Right hindlimb (tissue), 1 donor: ENCODE measurements at places on chromosomes 2 and 18.

DNA sequence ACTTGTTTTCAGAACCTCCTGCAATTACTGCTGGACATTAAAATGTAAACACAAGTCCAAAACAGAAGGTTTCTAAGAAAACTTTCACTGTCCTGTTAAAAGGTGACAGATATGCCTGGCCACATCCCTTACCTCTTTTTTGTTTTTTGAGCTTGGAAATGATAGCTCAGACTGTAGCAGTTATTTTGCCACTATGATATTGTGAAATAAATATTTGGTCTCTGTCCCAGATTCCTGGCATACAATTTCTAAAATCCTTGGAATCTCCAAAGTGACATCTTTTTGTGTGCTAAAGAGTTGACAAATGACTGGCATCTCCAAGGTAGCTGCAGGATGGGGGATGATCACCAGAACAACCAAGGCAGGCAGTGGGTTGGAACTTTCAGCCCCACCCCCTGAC lies 16.8 kb downstream of the TPGS2 start:
- no peak for DNase-seq

GRCh38 chr18:62842898-62843297 lies 127.6 kb downstream of the PHLPP1 start:
- no peak for DNase-seq

GRCh38 chr18:73688161-73688560 lies 459.5 kb downstream of the FBXO15 start:
- DNase-seq, result no peak

DNA sequence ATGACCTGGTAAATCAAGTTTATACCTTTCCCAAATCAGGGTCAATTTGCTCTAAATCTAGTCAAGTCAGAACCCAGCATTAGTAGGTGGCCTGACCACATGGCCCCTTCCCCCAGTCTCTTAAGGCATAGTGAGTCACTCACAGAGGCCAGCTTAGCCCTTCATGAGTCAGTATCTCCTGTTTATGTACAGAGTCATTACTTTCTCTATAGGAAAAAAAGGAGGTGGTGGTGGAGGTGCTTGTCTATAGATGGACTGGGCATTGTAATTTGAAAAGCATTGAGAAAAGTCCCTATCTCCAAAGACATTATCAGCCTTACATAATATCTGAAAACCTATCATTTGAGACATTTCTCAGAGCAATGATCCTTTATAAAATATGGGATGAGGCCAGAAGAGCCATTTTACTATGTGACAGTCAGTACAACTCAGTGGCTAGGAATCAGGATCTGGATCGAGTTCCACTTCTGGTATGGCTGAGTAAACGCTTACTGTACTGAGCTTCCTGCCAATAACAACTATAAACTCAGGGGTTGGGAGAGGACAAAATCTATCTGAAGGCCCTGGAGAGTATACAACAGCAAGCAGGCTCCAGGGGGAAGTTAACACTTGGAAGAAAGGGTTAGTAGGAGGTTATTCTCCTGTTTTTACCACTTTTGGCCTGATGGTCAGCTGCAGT lies 22.5 kb upstream of the SIGLEC15 start:
- no peak for DNase-seq

DNA sequence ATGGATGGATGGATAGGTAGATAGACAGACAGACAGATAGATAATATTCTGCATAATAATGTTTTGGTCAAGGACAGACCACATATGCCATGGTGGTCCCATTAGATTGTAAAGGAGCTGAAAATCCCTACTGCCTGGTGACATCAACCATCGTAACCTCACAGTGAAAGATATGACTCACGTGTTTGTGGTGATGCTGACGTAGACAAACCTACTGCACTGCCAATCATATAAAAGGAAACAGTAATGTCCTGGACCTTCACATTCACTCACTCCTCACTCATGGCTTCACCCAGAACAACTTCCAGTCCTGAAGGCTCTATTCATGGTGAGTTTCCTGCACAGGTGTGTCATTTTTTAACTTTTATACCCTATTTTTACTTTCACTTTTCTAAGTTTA lies 202.9 kb upstream of the TPO start:
- no peak for DNase-seq

- DNase-seq, result no peak
These were observed 156.6 kb upstream of the NOSTRIN start for GRCh38 chr2:168645696-168646338.

DNA sequence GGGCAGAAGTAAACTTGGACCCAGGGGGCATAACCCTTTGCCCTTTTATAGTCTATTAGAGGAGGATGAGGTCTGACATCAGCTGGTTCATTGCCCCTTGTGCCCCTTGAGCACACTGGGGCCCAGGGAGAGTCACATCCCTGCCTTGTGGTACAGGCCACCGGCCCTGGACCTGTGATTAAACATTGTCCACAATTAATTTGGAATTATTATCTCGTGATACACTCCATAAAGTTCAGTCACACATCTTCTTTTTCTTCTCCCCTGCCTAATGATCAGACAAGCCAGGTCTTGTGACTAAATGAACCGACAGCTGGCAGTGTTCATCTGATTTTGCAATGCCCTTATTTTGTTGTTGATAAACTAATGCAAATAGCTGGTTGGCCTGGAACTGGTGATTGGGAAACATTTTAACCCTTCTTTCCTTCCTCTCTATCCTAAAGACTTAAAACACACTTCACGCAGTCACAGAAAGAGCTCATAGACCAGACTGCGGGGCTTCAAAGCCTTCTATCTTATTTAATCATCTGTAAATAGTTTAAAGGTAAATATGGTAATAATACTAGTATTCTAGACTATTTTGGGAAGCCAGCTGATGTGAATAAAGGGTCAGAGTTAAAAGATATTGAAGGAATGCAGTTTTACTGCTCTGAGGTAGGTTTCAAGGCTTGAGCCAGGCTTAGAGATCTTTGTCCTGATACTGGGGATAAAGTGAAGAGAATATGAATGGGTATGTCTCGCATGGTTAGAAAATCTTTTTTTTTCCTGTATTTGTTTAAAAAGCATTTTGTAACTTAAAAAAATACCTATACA lies 13.4 kb downstream of the IL1R1 start:
- no peak for DNase-seq

- no peak for DNase-seq
These were observed 12.9 kb downstream of the IL36B start for GRCh38 chr2:113039719-113040118.

DNA sequence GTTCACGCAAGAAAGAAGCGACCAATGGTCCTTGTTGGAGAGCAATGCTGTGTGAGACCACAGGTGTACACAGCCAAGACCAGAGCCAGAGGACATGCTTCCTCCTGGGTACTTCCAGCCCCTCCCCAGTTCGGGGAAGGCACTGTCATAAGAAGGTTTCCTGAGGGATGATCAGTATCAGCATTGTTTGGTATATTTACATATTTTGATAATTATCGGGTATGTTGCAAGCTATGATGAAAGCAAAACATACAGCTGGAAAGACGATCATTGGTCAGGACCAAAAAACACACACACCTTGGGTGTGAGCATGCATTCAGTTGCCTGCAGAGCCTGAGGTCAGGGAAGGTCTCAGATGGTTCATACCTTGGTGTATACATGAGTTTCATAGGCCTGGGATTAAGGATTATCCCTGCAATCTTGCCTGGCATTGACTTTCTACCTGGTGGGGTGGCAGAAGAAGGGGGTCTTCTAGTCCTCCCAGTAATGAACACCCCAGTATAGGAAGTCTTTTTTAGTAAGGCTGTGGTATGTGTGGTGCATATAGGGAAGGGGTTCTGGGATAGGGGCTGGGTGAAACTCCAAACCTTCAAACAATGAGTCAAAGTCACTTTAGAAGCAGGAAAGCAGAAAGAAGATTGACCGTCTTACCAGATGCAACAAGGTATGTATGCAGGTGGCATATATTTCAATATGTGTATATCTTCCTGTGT lies 2.9 kb downstream of the SERPINB2 start:
- no peak for DNase-seq

GRCh38 chr2:8086796-8087479 lies 594.9 kb upstream of the ID2 start:
- no peak for DNase-seq

DNA sequence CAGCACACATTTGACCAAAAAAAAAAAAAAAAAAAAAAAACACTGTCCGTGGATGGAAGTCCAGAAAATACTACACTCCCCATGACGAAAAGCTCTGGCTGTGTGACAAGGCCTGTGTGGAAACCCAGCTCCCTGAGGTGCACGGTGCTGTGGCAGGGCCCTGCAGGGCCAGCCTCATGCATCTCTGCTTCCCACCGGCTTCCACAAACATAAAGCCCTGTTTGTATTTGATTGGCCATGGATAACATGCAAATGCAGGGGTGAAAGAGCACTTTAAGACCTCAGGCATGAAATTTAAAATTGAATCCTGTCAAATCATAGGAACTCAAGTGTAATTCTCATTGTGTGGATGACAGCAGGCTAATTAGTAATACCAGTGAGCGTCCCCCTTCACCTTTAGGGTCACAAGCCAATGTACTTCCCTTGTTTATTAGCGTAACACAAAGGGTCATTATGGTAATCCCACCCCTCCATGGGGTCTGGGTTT lies 757.2 kb downstream of the GALR1 start:
- no peak for DNase-seq

GRCh38 chr2:45180033-45180746 lies 170.9 kb upstream of the SIX2 start:
- DNase-seq, result no peak

DNA sequence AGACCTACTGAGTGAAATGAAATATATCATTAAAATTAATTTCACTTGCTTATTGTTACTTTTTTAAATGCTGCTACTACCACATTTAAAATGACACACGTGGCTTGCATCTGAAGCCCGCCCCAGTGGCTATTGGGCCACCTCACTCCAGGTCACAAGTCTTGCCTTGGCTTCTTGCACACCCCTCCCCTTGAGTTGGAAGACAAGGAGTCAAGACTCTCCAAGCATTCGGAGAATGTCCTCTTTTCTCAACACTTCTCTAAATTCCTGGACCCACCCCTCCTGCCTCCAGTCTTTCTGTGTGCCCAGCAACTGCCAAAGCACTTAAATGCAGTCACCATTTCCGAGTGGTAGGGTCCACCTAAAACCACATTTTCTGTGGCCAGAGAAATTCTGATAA lies 73.4 kb downstream of the ZBTB7C start:
- DNase-seq, result no peak

GRCh38 chr2:229715895-229716507 lies 1.6 kb upstream of the DNER start:
- no peak for DNase-seq

DNA sequence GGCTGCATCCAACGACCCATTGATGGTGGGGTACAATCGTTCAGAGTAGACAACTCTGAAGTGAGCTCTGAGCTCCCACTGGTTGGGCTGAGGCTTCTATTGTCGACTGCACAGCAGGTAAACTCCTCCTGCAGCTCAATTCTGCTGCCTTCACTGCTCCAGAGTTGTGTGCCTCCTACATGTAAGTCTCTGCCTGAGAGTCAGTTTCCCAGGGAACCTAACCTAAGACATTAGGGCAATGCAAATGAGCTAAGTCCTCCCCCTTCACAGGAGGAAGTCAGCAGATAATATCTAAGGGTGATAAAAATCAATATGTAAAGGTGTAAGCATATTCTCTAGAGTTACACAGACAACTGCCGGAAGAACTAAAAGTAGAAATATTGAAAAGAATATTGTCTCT lies 22.5 kb upstream of the ACYP2 start:
- DNase-seq, result no peak

DNA sequence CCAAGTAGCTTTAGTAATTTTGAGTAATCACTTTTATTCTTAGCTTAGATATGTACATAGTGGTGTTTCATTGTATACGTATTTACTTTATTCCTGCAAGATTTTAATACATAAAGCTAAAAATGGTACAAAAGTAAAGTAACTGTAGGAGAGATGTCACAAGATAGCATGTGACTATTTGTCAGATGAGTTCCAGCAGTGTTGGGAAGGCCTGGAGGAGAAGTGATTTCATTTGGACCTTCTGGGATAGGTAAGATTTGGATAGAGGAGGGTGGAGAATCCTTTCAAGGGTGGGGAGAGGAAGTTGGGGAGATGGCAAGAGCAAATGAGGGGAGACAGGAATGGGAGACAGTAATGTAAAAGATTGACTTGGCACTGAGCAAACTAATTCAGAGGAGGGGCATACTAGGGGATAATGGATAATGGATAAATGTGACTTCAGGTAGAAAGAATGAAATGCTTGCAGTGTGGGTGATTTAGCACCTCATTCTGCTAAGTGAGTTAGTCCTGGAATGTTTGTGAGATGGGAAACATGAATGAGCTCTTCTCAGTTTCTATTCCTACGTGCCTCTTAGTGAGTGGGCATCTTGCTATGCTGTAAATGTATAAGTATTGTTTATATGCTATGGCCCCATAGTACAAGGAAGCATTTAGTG lies 10.5 kb downstream of the WDR43 start:
- no peak for DNase-seq

- no peak for DNase-seq
These were observed 24.6 kb downstream of the DNAJC10 start for GRCh38 chr2:182740701-182741100.

DNA sequence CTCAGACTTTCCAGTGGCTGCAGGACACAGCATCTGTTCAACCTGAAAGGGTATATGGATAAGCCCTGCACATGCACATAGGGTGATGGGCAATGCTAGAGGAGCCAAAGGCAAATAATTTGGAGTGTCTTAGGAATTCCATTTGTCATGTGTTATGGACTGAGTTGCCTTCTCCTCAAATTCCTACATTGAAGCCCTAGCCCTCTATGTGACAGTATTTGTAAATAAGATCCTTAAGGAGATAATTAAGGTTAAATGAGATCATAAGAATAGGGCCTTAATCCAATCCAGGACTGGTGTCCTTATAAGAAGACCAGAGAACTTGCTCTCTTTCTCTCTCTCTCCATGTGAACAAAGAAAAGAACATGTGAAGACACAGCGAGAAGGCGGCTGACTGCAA lies 42.9 kb upstream of the CREG2 start:
- DNase-seq, result no peak

- no peak for DNase-seq
These were observed 37.0 kb downstream of the PUM2 start for GRCh38 chr2:20313659-20314058.

- no peak for DNase-seq
These were observed 31.0 kb downstream of the EIF2AK3 start for GRCh38 chr2:88596141-88596830.

GRCh38 chr2:105382177-105382576 lies 16.7 kb downstream of the FHL2 start:
- no peak for DNase-seq

DNA sequence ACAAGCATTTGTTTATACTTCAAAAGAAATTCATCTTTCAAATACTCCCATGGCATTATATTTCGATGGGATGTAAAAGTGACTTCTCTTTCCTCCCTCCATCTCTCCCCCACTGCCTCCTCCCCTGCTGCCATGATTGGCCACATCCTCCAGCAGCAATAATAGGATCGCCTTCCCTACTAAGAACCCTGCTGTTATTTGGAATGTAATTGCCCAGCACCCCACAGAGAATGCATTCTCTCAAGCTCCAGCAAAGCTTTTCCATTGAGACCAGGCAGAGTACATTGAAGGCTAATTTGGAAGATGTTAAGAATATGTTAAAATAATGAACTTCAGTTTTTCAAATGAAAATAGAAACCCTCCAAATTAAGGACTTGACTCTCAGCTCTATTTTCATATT lies 375.4 kb upstream of the ACVR2A start:
- no peak for DNase-seq

- DNase-seq, result no peak
These were observed 275.0 kb downstream of the MREG start for GRCh38 chr2:215738351-215738750.
